ENCODE measurements at places on chromosomes 6 and 20.

DNA sequence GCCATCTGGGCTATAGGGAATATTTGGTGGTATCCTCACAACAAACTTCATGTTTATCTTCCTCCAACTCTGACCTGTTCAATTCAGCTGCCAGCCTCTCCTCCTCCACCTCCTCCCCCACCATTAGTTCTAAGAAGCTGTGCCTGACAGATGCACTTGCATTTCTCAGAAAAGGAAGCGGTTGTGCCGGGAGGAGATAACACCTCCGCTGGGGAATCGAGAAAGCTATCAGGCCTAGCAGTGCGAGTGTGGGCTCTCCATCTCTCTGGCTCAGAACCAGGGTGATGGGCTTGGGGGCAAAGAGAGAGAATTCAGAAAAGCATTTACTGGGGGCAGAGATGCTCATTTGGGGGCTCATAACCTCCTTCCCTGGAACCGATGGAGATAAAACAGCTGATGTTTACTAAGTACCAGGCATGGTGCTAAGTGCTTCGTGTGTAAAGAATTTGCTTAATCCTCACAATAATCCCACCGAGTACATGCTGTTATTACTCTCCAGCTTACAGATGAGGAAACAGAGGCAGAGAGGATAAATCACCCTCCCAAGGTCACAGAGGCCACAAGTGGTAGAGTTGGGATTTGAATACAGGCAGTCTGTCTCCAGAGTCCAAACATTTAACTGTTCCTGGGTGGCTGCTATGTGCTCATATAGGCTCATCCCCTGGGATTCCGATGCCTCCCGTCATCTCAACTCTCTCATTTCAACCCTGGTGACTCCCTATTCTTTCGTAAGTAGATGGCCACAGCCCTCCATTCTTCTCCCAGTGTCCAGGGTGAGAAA lies 38.3 kb downstream of the COX4I2 start:
- peak; percentile 56 for DNase-seq

DNA sequence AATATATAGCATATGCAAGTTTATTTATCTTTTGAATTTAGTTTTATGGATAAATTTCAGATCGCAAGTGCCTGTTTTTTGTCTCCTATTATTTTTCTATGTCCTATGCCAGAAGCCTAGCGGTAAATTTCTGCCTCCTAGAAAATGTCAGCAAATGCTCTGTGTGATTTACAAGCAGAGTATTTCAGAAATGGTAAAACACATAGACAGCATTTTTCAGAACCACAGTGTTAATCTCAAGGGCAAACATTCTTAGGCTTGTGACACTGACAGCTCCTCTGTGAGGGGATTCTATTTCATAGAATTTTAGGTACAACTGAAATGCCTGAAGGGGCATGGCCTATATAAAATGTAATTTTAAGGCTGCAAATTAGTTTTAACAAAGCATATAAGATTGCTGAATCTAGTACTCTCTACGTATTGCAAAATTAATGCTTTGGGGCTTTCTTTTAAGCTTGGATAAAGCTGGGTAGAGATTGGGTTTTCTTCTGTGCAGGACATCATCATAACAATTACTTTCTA lies 89.9 kb upstream of the PTCHD4 start:
- DNase-seq, result no peak

DNA sequence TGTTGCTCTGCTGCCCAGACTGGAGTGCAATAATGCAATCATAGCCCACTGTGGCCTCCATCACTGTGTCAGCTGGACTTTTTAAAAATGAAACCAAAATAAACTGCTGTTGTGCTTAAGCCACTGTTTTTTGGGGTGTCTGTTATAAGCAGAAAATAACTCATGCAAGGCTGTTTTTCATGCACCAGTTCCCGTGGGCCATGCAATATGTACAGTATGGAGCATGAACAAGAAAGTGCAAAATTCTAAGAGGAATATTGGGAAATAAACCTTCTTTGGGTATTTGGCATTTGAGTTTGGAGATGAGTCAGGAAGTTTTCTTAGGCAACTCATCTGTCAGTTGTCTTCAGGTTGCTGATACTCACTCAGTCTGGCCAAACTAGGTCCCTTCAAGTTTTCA lies 14.9 kb upstream of the ZFAND3 start:
- DNase-seq, result peak; percentile 35

GRCh38 chr20:14888134-14888533 lies 550.7 kb upstream of the FLRT3 start:
- no peak for DNase-seq

- DNase-seq, result no peak
These were observed 219.3 kb upstream of the THBS2 start for GRCh38 chr6:169472786-169473416.

GRCh38 chr6:130825772-130826441 lies 1.3 kb upstream of the SMLR1 start:
- no peak for DNase-seq

DNA sequence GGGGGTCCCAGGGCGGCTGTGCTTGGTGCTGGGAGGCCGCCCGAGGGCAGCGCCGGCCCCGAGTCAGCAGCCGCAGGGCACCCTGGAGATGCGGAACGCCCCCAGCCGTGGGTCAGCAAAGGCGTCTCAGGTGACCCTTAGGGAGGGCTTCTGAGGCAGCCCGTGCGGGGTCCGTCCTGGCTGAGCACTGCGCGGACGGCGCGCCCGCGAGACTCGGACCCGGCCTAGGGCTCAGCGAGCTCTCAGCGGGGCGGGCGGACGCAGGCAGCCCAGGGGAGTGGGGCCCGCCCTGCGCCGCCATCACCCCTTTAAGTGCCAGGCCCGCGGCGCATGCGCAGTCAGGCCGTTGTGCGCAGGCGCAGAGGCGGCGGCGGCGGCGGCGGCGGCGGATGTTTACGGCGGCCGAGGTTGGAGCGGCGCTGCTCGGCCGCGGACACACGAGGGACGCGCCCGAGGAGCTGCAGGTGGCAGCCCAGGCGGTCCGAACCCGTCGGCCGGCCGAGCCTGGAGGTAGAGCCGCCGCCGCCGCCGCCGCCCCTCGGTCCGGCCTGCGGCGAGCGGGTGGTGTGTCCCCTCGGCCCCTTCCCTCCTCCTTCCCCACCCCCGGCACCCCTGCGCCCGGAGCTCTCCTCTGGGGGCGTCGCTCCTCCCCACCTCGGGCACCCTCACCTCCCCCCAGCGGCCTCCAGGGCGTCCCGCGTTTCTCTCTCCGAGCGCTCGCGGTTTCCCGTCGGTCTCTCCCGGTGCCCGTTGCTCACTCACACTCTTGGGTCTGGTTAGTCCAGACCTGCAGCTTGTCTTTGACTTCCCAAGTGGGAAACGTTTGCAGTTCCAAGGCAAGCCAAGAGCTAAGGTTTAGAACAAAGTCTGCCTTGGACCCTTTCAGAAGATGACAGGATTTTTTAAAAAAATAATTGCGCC lies at the start of gene PCMTD2:
TSS of gene PCMTD2 (plus strand) at position 388 of the 921 bp plus-strand sequence. CDS start 4,218 bp downstream, outside the sequence.
- peak; percentile 82 for DNase-seq

- no peak for DNase-seq
These were observed 103.1 kb upstream of the RIN2 start for GRCh38 chr20:19654921-19655320.

GRCh38 chr20:51640743-51641142 lies 98.2 kb upstream of the NFATC2 start:
- DNase-seq, result peak; percentile 58

- DNase-seq, result no peak
These were observed 7.1 kb downstream of the XKR7 start for GRCh38 chr20:31974951-31975487.

DNA sequence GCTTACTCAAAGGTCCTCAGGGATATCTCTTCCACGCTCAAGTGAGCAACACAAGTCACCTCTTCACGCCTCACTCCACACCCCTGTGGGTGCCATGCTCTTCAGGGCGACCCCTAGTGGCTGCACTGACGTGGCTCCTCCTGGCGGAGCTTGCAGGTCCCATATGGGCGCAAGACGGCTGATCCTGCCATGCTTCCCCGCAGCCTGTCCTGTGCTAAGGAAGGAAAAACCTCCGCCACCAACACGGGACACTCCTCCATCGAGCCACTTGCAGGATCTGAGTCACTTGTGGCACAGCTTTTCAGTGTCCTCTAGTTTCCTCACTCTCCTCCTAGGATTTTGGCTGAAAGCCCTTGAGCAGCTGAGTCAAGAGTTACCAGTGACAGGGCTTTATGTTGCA lies 90.7 kb downstream of the KHDC1L start:
- no peak for DNase-seq

DNA sequence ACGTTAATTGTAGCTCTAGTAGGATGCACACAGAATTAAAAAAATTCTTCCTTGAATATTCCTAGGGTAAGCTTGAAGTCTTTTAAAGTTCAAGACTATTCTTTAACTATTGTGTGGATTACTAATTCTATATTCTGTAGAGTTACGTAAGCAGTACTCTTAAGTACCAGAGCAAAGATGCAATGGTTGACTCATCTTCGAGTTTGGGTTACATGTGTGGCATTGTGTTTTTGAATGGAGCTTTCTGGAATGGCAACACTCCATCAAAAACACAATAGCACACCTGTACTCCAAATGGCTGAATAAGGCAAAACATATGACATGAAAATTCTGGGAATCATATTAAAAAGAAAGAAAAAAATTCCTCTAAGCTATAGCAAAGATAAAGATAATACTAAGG lies 33.5 kb upstream of the CEP162 start:
- DNase-seq, result peak; percentile 25

DNA sequence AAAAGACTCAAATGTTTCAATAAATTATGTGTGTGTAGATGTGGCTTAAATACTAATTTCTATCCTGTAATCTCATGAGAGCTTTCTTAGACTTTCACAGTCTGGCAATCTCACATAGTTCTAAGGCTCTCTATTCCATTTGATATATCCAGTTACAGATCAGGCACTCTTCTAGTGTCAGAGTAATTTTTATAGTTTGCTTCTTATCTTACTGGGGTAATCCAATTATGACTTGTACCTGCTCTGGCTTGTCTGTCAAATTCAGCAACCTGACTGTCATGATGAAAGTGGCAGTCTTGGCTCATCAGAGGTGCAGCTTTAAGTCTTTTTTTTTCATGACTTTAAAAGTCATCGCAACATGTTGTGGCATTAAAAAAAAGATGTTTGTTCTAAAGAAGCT lies 513.2 kb upstream of the MAN1A1 start:
- no peak for DNase-seq

DNA sequence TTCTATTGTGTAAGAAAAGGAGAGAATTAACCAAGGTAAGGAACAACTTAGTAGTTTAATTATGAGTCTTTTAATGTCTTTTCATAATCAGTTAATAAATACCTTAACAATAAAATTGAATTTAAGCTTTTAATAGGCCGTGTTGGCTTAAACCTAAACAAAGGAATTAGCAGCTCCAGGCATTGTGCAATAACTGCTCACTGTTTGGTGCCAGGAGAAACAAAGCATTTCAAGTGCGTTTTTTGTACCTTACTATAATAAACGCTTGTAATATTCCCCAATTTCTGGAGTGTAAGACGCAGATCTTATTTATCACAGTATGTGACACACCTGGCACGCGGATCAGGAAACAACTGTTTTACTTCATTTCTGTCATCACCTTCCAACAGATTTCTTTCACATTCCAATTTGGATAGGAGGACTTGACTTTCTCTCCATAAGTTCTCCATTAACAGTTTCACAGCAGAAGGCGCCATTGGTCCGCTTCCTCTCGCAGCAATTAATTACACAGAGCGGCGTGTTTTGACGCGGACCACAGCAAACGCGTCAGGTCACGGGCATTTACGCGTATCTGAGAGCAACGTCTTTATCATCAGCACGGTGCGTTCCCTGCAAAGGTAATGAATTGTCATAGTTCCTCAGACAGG lies 335.8 kb upstream of the NT5E start:
- no peak for DNase-seq

- DNase-seq, result peak; percentile 74
These were observed 40.5 kb downstream of the HLA-F start for GRCh38 chr6:29763491-29764289.

GRCh38 chr6:109029313-109029712 lies 65.3 kb downstream of the SESN1 start:
- DNase-seq, result no peak

GRCh38 chr6:43276577-43277305 lies 21.3 kb upstream of the SLC22A7 start:
- no peak for DNase-seq

All from HCEC 1CT (cell line).